ENCODE measurements at places on chromosomes 11 and 22.

DNA sequence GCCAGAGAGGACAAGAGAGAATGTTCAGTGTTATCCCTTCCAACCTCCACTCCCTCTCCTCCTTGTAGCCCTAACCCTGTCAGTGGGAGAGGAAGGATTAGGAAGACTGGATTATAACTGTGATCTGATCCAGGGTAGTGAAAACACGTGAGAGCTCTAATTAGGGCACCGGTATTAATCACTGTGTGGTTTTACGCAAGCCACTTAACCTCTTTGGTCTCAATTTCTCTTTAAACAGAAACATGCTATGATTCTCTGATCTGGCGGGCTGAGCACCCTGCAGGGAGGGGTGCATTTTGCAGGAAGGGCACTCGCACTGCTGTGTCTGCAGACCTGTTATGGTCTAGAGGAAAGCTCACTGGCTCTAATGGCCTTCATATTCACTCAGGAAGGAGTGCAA lies 11.5 kb downstream of the RPL27A start:
- peak overlapping the region; percentile 42 for H3K4me3 ChIP-seq
- peaks cover 47% of the 10 kb centered on the region for H3K4me1 ChIP-seq
- H3K27ac ChIP-seq: no peak overlapping the region
- peaks cover 63% of the 10 kb centered on the region for H3K36me3 ChIP-seq
- DNase-seq: no peak

GRCh38 chr11:117809236-117810055 lies 12.4 kb upstream of the DSCAML1 start:
- H3K4me1 ChIP-seq: peaks cover 3% of the 10 kb centered on the region
- H3K27me3 ChIP-seq: peaks cover 7% of the 10 kb centered on the region
- DNase-seq: peak; percentile 78
- peaks cover 4% of the 10 kb centered on the region for H3K36me3 ChIP-seq

DNA sequence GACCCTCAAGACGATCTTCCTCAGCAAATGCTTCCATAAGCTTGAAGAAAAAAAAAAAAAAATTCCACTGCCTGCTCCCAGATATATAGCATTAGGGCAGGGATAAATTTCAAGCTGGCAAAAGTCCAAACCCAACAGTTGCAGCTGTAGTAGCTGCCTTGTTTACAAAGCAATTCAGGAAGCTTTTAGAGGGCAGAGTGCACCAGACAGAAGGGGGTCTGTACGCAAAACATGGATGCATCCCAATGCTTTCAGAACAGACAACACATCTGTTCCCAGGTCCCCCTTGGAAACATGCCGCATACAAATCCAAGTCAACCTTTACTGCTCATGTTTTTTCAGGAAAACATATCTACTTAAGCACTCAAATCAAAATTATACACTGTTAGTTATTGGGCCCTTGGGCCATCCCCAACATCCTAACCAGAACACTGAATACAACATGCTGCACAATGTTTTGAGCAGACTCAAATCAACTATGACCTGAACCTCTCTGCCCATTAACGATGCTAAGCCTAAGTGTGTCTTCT lies 94.5 kb downstream of the CADM1 start:
- H3K4me1 ChIP-seq: peaks cover 5% of the 10 kb centered on the region
- no peaks in the 10 kb centered on the region for H3K27me3 ChIP-seq
- no peak overlapping the region for H3K4me3 ChIP-seq
- H3K27ac ChIP-seq: no peak overlapping the region

- no peaks in the 10 kb centered on the region for H3K36me3 ChIP-seq
- no peaks in the 10 kb centered on the region for H3K27me3 ChIP-seq
- no peaks in the 10 kb centered on the region for H3K4me1 ChIP-seq
- no peak overlapping the region for H3K4me3 ChIP-seq
- no peak overlapping the region for H3K27ac ChIP-seq
Observed at GRCh38 chr11:67700141-67700540, 25.7 kb upstream of the ALDH3B2 start.

DNA sequence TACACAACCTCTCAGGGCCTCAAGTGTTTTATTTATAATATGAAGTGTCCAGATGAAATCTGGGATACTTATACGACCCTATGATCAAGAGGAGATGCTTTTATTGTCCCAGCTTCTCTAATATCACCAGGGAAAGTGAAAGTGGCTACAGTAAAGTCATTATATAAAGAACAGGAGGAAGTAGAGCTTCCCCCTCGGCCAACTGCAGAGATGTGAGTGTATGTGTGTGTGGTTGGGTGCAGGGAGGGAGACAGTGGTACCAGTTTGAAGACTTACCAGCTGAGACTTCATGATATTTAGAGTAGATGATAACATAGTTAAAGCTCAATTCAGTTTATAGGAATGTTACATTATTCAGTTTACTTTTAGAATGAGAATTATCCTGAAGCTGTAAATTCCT lies 373.6 kb upstream of the DDI1 start:
- no peaks in the 10 kb centered on the region for H3K36me3 ChIP-seq
- DNase-seq: no peak
- H3K27ac ChIP-seq: peak overlapping the region; percentile 38
- no peak overlapping the region for H3K4me3 ChIP-seq
- no peaks in the 10 kb centered on the region for H3K27me3 ChIP-seq
- H3K4me1 ChIP-seq: peaks cover 15% of the 10 kb centered on the region

DNA sequence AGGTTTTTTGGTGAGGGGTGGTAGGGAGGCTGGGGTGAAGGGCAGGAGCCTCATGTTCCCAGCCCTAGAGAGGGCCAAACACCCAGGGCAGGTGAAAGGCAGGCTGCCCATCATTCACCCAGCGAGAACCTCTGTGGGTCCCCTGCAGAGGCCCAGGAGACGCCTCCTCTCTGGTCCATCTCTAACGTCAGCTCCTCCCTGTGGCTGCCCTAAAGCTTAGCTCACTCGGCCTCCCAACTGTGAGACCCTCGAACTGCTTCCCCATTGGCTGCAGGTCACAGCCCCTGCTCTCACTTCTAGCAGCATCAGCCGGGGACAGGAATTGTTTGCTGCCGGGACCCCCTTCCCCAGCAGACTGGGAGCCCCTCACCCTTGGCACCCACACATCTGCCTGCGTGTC lies 615 bp upstream of the NFAM1 start:
- no peak overlapping the region for H3K27ac ChIP-seq
- no peaks in the 10 kb centered on the region for H3K36me3 ChIP-seq
- peaks cover 9% of the 10 kb centered on the region for H3K27me3 ChIP-seq
- no peak for DNase-seq
- no peak overlapping the region for H3K4me3 ChIP-seq

- H3K27ac ChIP-seq: no peak overlapping the region
- H3K4me1 ChIP-seq: no peaks in the 10 kb centered on the region
- no peak for DNase-seq
- no peaks in the 10 kb centered on the region for H3K36me3 ChIP-seq
Observed at GRCh38 chr11:13850231-13851005, 112.1 kb upstream of the SPON1 start.

DNA sequence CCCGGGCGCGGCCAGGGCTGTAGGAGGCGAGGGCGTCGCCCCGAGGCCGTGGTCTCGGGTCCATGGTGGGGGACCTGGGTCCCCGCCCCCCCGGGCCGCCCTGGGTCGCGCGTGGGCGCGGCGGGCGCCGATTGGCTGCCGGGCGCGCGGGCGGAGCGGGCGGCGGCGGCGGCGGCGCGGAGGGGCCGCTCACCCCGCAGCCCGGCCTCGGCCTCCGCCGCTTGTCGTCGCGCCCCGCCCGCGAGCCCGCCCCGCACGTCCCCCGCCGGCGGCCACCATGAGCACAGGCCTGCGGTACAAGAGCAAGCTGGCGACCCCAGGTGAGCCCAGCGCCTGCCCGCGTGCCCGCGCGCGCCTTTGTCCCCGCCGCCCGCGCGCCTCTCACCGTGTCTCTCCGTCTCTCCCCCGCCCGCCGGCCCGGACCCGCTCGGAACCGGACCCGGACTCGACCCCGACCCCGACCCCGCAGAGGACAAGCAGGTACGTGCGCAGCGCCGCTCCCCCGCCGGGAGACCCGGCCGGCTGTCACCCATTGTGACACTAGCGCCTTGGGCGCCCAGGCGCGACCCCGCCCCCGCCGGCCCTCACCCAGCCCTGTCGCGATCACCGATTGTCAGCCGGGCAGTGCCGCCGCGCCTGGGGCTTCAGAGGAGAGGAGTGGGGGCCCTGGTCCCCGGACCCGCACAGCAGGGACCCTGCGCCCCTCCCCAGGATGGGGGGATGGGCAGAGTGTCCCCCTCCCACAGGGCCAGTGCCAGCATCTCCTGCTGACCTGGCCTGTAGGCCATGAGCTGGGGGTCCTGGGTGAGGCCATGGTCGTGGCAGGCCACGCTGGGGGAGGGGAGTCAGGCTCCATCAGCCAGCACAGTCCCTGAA lies at the start of gene SEPTIN5:
Gene SEPTIN5, plus strand, starts transcription at position 192 of the 876 bp plus-strand sequence. Its CDS starts 86 bp downstream, at position 278.
- peaks cover 3% of the 10 kb centered on the region for H3K36me3 ChIP-seq
- peaks cover 22% of the 10 kb centered on the region for H3K27me3 ChIP-seq
- no peak for DNase-seq
- H3K4me3 ChIP-seq: peak within 1 kb of the TSS; percentile 79

GRCh38 chr11:59429924-59430516 lies 3.8 kb upstream of the OR5A2 start:
- no peak overlapping the region for H3K4me3 ChIP-seq
- no peaks in the 10 kb centered on the region for H3K36me3 ChIP-seq
- H3K27me3 ChIP-seq: no peaks in the 10 kb centered on the region
- H3K27ac ChIP-seq: no peak overlapping the region

DNA sequence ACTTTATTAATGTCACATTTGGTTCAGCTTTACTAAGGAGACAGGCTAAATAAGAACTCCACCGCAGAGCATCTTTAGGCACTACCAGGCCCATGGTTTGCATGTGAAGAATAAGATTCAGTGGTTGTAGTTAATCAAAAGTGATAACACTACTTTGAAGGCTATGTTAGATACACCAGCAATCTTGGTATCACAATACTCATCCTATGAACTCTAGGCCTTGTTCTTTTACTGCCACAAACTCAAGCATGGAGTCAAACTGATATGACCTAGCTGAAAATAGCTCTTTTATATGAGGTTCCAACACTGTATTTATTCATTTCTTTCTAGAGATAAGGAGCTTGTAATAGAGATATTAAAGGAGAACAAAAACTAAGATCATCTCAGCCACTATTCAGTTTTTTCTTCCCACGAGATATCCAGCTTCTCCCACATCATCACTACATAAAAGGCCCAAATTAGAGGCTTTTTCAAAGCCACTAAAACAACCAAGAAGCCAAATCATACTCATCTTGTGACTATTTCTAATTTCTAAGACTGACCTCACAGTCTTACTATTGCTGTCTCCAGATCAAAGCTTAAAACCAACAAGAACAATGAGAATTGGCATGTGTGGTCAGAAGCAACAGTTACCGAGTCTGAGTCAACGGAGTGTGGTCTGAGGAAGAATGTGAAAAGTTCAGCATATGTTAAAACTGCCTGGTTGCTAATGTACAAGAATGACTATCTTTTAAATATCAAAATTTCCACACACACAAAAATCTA lies 25.1 kb upstream of the GUCY1A2 start:
- H3K27ac ChIP-seq: no peak overlapping the region
- no peaks in the 10 kb centered on the region for H3K36me3 ChIP-seq
- H3K4me1 ChIP-seq: no peaks in the 10 kb centered on the region
- no peaks in the 10 kb centered on the region for H3K27me3 ChIP-seq
- H3K4me3 ChIP-seq: no peak overlapping the region

All from endothelial cell (in vitro differentiated cells).